ENCODE measurements at places on chromosomes 7 and 10.

DNA sequence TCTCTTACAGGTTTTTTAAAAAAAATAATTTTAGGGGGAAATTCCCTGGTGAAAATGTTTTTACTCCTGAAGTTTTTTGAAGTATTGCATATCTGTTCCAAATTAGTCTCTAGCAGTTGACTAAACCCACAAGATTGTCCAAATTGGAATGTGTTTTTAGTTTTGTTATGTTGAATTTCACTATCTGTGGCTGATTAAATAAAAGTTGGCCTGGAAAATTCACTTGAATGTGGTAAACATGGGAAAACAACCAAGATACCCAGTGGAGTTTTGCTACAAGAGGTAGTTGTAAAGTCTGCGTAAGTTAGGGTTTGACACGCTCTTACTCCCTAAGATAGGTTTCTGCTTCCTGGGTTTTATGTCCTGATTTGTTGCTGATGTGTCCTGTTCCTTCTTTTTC lies 3.3 kb downstream of the TSGA13 start:
- DNase-seq, result no peak

DNA sequence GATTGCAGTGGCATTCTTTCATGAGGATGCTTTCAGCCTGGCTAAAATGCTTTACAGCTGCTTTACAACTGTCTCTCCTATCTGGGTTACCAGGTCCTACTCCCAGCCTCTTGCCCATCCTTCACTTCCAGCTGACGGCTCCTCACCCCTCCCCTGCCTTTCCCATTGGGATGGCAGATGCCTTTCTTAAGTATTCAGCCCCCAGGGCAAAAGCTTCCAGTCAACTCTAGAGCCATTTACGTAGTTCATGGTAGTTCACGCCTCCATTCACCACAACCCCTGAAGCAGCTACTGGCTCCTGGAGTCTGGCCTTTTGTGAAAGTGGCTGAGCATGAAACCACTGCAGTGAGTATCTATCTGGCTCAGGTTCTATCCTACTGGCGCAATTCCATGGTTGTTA lies 17.2 kb upstream of the BMPER start:
- no peak for DNase-seq

- DNase-seq, result no peak
These were observed 65.0 kb upstream of the ZNF746 start for GRCh38 chr7:149562602-149563001.

- no peak for DNase-seq
These were observed 199.1 kb upstream of the LYZL2 start for GRCh38 chr10:30828680-30829079.

Measured in GF-D8 (cell line).